A375 (cell line): ENCODE measurements at places on chromosomes 2 and 18. TPM values are rescaled to one million over a fixed set of nuclear protein-coding genes. Genes with fewer than 3 reads are reported as not detected.

The CDH2 gene
- 37.2 and 37.7 TPM in 2 replicates for total RNA-seq

The EDAR gene
- total RNA-seq, result not detected in 2 replicates

The MAPK4 gene
- 0.26 TPM in 1 of 2 replicates, not detected in the other for total RNA-seq

The TXNL4A gene
- 68.0 and 75.9 TPM in 2 replicates for total RNA-seq

The CFAP221 gene
- not detected in 2 replicates for total RNA-seq

The CREG2 gene
- not detected in 2 replicates for total RNA-seq

The CD8B gene
- not detected in 2 replicates for total RNA-seq

The CXCR4 gene
- total RNA-seq, result not detected in 2 replicates

The FZD7 gene
- 13.5 and 14.6 TPM in 2 replicates for total RNA-seq

The UGT1A5 gene
- not detected in 2 replicates for total RNA-seq

The ACTG2 gene
- not detected in 2 replicates for total RNA-seq

The CXCR1 gene
- total RNA-seq, result not detected in 2 replicates

The LHCGR gene
- not detected in 2 replicates for total RNA-seq

The HOXD12 gene
- total RNA-seq, result 0.60 TPM in 1 of 2 replicates, not detected in the other

The FAM237A gene
- not detected in 2 replicates for total RNA-seq

The NT5DC4 gene
- not detected in 2 replicates for total RNA-seq

The HOXD8 gene
- total RNA-seq, result 5.3 and 6.7 TPM in 2 replicates

The CCDC68 gene
- total RNA-seq, result not detected in 2 replicates

The GPC1 gene
- total RNA-seq, result 20.5 and 27.2 TPM in 2 replicates

The RNF152 gene
- 0.57 and 1.2 TPM in 2 replicates for total RNA-seq

The LAMA3 gene
- 0.98 and 1.1 TPM in 2 replicates for total RNA-seq

The L3MBTL4 gene
- 0.27 and 0.72 TPM in 2 replicates for total RNA-seq

The AKAIN1 gene
- not detected in 2 replicates for total RNA-seq

The PIEZO2 gene
- total RNA-seq, result 0.79 and 3.7 TPM in 2 replicates

The ADAM23 gene
- total RNA-seq, result 2.9 and 4.9 TPM in 2 replicates

The IL37 gene
- 1.0 and 2.1 TPM in 2 replicates for total RNA-seq

The RND3 gene
- 61.4 and 72.6 TPM in 2 replicates for total RNA-seq

The ASB18 gene
- not detected in 2 replicates for total RNA-seq

The LYPD6 gene
- 0.53 and 0.98 TPM in 2 replicates for total RNA-seq

The NFATC1 gene
- total RNA-seq, result 2.7 and 5.0 TPM in 2 replicates

The POTEJ gene
- total RNA-seq, result 0.03 and 0.19 TPM in 2 replicates

The SATB2 gene
- 7.9 and 9.3 TPM in 2 replicates for total RNA-seq

The FEV gene
- not detected in 2 replicates for total RNA-seq

The PGAP1 gene
- total RNA-seq, result 2.4 and 2.9 TPM in 2 replicates

The PPM1B gene
- 16.9 and 17.8 TPM in 2 replicates for total RNA-seq

The SCYGR8 gene
- not detected in 2 replicates for total RNA-seq
